ENCODE measurements at places on chromosomes 3 and 15.

- no peak for DNase-seq
Measured at GRCh38 chr3:153162513-153163392, 727 bp downstream of the RAP2B start.

DNA sequence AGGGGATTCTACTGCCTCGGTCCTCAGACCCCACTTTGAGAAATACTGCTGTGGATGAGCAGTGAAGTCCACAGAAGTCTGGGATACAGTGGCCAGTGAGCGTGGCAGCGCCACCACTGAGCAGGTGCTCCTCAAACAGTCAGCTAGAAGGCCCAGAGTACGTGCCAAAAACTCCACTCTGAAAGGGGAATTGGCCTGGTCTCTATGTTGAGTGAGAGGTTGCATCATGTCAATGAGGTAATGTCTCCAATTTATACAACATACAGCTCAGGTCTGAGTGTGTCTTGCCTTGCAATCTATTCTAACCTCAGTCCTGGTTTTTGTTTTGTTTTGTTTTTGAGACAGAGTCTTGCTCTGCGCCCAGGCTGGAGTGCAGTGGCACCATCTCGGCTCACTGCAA, 53.3 kb upstream of the ETV5 start:
- no peak for DNase-seq

GRCh38 chr3:151225040-151225975, 22.3 kb upstream of the GPR171 start:
- no peak for DNase-seq

- DNase-seq = no peak
Measured at GRCh38 chr3:141863491-141863890, 13.0 kb upstream of the ATP1B3 start.

GRCh38 chr3:182973047-182973446, 7.3 kb downstream of the DCUN1D1 start:
- DNase-seq = no peak

DNA sequence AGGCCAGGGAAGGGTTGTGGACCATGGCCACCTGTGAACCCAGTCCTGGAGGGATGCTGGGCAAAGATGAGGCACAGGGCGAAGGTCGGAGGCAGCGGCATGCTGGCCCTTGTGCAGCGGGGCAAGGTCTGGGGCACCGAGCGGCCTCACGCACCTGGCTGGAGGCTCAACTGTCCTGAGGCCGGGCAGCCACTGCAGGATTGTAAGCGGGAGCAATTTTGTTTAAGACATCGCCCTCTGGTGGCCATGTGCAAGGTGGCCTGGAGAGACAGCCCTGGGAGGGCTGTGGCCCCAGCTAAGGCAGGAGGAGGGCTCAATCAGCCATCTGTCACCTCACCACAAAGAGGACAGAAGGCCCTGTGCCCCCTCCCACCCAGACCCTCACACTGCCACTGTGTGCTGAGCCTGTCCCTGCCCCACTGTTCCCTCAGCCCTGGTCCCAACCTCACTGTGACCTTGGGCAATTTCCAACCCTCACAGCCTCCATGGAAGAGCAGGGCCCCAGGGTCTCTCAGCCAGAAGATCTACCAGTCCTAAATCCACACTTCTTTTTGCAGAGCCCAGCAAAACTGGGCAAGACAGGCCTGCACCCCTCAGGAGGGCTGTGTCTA, 46.2 kb downstream of the TPRA1 start:
- peak; percentile 16 for DNase-seq

DNA sequence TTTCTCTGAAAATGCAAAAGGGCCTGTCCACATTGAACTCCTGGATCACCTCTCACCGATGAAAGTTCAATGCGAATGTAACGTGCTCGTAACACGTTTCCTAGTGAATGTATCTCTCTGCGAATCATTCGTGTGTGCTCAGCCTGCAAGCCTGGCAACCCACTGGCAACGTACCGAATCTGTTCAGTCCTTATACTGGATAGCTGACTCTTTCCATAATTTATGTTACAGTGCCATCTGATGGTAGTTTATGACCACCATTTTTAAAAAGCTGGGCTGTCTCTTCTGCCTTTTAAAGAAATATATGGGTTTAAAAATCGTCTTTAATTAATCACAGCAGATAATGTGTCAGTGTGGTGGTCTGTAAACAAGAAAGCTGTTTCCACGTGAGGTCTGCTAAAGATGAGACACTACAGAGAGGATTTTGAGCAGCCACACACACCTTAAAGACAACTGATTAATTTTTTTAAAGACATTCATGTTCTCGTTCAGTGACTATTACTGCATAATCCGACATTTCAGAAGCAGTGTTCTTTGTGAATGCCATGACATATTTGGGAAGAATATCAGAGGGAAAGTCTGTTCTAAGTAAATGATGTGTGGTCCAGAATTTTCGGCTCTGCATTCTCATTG, 69.4 kb upstream of the FOXP1 start:
- DNase-seq = peak; percentile 23

GRCh38 chr3:149243540-149243939, 21.9 kb upstream of the CP start:
- DNase-seq = no peak

DNA sequence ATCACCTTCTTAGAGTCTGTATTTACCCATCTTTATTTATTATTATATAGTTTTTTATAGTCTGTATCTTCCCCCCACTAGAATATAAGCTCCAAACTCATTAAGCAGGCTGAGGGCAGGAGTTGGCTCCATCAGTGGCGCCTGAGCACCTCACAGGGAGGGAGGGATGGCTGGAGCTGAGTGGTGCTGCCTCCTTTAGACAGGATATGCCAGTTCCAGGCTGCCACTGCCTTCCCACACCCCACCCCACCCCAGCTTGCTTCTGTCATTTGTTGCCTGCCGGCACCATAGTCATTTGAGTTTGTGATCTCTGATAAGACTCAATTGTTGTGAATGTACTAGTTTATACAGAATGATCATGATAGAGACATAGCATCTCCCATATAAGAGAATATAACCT, 85.5 kb downstream of the KLHL25 start:
- DNase-seq = no peak

GRCh38 chr15:78432664-78433063, 5.4 kb upstream of the IREB2 start:
- no peak for DNase-seq

- DNase-seq = no peak
Measured at GRCh38 chr3:13472286-13472685, 7.8 kb upstream of the HDAC11 start.

DNA sequence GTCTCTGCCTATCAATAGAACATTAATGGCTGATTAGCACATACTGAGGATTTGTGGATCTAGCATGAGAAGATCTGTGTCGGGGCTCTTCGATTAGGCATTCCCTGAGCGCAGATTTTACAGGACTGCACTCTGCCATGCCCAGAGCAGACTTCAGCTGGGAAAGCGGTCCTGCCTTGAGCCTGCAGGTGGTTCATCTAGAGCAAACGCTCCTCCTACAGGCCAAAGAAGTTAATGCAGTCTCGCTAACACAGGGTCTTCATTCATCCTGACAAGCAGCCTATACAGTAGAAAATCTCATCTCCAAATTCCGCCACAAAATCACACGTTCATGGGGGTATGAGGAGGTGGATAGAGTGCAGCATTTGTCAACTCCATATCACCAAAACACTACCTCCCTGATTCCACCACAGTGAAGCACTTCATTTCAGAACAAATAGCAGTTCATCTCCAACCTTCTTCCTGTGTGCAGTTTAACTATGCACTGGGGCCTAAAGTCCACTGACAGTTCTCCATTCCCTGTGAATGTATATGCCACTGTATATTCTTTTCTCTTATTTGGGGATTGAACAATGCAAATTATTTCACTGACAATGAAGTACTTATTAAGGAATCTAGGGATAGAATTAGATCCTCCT, 405.8 kb downstream of the IGSF11 start:
- peak; percentile 35 for DNase-seq

DNA sequence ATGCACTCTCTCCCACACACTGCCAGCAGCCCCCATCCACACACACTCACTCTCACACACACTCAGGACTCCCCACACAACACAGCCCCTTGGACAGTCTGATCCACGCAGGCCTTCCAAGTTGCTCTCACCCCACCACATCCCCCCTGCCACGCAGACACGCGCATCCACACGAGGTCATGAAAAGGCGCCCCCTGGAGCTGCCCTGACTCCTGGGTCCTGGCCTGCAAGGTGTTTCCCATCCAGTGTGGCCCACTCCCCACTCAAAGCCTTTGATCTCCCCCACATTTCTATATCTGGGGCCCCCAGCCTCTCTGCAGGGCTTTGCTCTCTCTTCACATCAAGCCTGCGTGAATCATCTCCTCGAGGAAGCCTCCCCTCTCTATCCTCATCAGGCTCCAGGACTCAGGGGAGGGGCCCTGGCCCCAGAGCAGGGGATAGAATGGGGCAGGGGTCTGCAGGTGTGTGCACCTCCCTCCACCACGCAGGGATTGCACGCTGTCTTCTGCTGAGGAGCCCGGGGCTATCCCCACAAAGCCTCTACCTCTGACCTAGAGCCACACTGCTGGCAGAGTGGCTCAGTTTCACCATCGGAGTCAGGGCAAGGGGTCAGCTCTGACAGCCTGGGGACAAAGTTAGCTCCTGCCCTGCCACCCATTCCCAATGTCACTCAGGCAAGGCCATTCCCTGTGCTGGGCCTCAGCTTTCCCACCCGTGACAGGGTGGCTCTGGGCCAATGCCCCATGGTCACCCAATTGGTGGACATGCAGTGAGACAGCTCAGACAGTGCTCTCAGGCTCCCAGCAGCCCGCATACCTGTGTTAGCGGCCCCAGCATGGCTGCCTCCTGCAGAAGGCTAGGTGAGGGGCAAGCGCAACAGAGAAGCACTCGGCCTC, 6.4 kb downstream of the MYL3 start:
- DNase-seq = no peak

GRCh38 chr3:28244491-28244890, 3.1 kb downstream of the CMC1 start:
- DNase-seq = no peak

- no peak for DNase-seq
Measured at GRCh38 chr3:169266351-169266750, 397.2 kb downstream of the MECOM start.

DNA sequence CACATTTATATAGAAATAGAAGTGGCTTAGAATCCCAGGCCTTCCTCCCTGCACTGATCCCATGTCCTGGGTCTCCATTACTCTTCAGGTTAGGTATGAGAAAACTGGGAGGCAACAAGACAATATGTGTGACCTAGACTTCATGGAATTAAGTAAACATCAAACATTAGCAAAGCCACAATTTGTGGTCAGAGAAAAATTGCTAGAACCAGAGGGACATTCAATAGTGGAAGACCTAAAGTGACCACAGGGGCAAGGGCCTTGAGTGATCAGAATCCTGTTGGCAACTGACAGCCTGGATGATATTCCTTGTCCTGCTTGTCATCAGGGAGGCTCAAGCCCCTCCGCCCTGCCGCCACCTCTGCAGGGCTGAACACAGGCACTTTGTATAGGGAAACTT, 322.8 kb upstream of the CTNNB1 start:
- no peak for DNase-seq

DNA sequence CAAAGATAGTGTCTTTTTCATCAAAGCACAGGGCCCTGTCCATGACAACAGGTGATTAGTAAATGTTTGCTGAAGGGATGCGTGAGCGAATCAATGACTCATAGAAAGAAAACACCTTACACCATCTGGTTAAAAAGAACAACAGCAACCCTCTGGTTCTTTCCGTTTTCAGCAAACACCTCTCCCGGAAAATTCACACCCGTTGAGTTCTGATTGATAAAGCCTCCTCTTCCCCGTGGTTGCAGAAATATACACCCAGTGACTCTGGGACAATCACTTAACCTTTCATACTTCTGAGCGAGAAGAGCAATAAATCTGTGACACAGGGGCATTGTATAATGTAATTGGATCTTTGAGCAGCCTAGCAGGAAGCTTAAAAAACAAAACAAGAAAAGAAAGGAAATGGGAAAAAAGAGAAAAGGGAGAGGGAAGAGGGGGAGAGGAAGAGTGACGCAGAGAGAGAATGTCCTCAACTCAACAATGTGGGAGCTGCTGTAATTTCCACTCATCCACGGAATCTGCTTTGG, 37.6 kb downstream of the ADAMTS9 start:
- no peak for DNase-seq

DNA sequence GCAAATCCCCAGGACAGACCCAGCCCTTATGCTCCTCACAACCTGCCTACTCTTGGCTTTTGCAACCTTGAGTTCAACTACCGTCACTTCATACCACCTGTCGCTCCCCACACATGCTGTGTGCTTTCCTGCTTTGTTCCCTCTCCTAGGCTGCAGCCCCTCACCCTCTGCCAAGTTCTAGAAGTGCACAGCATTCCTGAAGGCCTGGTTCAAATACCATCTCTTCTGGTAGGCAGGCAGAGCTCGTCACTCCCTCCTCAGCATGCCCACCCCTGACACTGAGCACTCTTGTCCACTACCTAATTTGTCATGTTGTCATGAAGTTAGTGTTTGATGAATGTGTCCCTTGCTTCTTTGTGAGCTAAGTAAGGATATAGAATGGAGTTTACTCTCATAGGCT, 129.6 kb downstream of the SEMA6D start:
- DNase-seq = no peak

- no peak for DNase-seq
Measured at GRCh38 chr15:68252925-68253534, 23.5 kb upstream of the CLN6 start.

GRCh38 chr3:196537319-196537984, 22.3 kb upstream of the SMCO1 start:
- no peak for DNase-seq

DNA sequence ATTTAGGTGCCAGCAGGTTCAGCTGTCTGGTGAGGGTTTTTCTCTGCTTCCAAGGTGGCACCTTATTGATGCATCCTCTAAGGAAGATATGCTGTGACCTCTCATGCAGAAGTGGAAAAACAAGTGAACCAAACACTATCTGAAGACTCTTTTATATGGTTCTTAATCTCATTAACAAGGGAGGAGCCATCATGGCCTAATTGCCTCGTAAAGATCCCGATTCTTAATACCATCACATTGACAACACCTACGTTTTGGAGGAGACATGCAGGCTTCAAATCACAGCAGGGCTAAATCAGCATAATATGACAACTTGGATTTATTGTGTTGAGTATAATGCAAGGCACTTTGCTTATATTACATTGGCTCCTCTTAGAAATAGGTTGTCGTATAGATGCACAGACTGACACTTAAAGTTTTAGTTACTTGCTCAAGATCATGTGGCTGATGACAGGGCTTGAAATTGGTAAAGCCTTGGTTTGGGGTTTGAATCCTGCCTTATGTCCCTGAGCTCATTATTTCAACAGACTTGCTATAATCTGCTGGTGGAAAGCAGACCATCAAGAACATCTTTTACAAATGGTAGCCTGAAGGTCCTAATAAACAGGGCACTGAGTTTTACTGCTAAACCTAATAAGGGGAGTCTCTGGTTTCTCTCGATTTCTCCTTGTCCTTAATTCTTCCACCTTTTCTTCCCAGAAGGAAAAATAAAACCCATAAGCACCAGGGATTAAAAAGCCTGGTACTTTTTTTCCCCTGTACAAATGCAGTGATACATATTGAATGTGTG, 88.2 kb downstream of the PTPRG start:
- DNase-seq = no peak

All from HS-5 (cell line).